ENCODE measurements at places on chromosomes 12 and 14.

DNA sequence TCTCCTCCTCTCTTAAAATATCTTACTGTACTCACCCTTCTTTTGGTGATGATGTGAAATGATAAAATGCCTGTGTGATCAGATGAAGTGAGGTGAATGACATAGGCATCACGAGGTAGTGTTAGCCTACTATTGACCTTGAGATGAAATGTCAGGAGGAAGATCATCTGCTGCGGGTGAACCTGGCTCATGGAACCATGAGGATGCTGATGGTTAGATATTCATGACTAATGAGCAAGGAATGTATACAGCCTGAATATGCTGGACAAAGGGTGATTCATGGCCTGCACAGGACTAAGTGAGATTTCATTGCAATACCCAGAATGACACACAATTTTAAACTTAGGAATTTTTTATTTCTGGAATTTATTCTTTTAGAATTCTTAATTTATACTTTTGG is 89.6 kb downstream of the DAAM1 start:
- DNase-seq, result no peak

- DNase-seq, result no peak
These were observed 14.4 kb upstream of the GUCY2C start for GRCh38 chr12:14710632-14711320.

- DNase-seq, result no peak
These were observed 3.1 kb upstream of the TNS2 start for GRCh38 chr12:53046655-53047220.

- no peak for DNase-seq
These were observed 188.0 kb downstream of the MON2 start for GRCh38 chr12:62654326-62655241.

- DNase-seq, result no peak
These were observed 56.6 kb downstream of the SH2B3 start for GRCh38 chr12:111462210-111462769.

DNA sequence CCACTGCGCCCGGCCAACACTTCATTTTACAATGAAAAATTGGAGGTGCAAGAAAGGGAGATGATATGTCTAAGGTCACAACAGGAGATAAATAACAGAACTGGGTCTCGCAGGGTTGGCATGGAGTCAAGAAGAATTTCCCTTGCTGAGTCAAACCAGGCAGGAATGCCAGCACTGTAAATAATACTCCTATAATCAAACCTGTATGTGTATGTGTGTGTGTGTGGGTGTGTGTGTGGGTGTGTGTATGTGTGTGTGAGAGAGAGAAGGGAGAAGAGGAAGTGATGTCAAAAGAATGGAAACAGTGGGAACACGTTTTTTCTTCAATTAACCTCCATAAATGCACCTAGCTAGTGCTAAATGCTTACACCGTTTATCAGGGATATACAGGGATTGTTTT is 70.4 kb downstream of the TMEM116 start:
- DNase-seq, result no peak

All from T-helper 2 cell (primary cell).